ENCODE measurements at places on chromosomes 4 and X.

GRCh38 chr4:90174621-90175023, 47.4 kb downstream of the CCSER1 start:
- no peak for DNase-seq

DNA sequence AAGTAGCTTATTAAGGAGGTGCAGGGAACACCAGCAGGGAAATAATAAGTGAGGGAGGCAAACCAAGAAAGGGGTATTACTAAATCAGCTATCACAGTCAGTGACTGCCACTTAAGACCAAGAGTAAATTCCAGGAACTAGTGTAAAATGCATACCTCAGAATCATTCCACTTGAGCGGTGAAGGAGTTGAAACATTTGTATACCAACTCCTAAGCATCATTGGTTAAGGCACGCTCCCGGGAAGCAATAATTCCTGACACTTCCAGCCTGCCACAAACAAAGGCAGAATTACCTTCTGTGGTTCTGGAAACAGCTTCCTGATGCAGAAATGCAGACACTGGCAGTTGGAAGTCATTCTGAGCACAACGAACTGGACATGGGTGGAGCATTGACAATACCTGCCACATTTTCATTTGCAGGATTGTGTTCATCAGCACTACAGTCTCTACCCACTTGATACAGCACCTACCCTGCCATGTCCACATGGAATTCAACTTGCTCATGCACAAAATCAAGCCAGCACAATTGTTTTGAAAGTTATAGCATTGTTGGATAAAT, 82.1 kb downstream of the PPP1R2C start:
- no peak for DNase-seq

DNA sequence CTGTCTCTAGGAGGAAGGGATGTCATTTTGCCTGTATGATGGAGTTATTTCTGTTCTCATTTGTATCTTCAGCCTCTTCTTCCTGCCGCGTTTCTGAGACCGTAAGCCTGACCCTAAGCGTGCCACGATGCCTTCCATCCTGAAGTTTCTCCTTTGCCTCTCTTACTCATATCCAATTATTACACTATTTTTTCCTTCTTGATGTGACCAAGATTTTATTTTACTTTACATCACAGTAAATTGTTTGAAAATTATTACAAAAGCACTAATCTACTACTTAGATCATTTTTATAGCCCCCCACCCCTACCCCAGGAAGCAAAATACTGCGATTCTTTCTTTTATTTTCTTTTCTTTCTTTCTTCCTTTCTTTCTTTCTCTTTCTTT, 95.0 kb downstream of the RAPGEF2 start:
- no peak for DNase-seq

GRCh38 chr4:174217273-174218126, 66.0 kb downstream of the FBXO8 start:
- DNase-seq = no peak

DNA sequence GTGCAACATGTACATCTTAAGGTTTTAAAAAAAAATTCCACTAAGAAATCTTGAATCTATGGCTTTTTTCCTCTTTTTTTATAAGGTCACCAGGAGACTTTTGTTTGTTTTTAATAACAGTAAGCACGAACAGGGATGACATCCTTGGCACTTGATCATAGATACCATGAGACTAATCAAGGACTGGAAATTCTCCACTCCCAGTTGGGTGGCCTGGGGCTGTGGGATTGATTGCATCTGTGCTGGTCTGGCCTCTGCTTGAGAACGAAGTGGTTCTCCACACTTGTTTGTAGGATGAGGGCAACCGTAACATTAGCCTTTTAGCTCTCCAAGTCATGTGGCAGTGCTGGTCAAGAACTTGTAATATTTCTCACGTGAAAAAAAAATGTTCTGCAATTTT, 35.4 kb downstream of the SNX25 start:
- DNase-seq = no peak

DNA sequence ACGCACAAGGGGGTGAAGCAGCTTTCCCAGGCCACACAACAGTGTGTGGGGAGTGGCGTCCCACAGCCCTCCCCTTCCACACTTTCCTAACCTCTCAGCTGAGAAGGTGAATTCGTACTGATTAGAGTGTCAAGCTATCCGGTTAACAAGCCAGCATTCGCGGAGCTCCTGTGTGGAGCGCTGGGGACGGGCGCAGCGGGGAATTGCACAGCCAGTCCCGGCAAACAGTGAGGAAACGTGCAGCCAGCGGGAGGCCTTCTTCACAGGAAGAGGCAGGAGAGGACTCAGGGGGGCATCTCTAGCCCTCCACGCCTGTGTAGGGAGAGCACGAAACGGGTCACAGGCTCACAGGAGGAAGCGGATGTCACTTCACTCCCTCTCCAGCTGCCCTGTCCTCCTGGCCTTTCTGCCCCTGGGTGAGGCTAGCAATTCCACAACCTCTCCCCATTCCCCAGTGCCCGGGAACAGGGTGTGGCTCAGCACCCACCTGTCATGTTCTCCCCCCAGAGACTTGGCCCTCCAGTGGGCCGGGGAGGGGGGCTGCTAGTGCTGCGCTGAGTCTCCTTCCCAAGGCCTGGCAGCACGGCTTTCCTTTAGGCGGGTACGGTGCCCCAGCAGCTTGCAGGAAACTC, 117.3 kb downstream of the CPZ start:
- DNase-seq = no peak

GRCh38 chrX:121455890-121456289, 408.5 kb downstream of the GLUD2 start:
- no peak for DNase-seq

- DNase-seq = no peak
Observed at GRCh38 chrX:12702509-12703091, 88.6 kb upstream of the PRPS2 start.

Data from brain microvascular endothelial cell (primary cell).